NCI-H187 (cell line): ENCODE measurements at places on chromosomes 5 and 9.

DNA sequence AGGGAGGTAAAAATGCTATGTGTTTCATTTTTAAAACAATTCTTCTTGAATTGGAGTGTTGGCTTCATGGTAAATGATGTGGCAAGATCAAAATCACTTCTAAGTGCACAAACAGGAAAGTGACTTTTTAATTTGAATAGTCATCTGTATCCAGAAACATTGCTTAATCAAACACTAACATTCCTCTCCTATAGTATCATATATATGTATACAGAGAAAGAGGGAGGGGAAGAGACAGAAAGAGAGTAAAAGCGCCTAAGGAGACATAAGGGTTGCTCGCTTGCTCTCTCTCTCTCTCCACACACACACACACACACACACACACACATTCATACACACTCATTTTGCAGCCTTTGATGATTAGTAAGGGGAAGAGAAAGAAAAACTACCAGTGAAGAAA, 95.4 kb upstream of the PRDM9 start:
- DNase-seq, result no peak

DNA sequence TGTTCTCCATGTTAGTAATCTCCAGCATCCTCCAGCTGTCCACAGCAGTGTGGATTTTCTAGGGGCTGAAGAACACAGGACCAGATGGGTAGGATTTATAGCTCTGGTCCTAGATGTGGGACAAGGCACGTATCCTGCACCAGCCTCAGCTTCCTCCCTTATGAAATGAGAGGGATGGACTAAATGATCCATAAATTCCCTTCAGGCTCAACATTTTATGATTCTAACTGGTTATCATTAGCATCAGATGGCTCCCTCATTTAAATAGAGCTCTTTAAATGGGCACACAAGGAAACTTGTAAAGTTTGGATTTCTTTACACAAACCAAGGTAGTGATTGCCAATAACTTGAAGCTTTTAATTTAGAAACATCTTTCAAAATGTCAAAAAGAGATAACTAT, 97.7 kb downstream of the ESM1 start:
- no peak for DNase-seq

GRCh38 chr5:175422058-175422457, 21.9 kb downstream of the DRD1 start:
- no peak for DNase-seq

DNA sequence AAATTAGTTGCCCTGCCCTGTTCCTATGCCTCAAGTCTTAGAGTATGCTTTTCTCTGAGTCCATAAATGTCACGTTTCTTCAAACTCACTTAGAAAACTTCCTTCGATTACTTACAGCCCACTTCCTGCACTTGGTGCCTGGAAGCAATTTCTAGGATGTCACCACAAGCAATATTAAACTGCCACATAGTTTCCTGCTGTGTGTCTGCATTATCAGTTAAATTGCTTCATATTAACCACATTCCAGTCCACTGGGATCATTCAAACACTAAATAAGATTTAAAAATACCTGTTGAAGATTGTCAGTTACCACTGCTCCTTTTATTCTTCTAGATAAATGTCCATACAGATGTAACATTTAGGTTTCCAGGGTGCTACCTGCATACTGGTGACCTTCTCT, 4.1 kb downstream of the DENND1A start:
- no peak for DNase-seq

DNA sequence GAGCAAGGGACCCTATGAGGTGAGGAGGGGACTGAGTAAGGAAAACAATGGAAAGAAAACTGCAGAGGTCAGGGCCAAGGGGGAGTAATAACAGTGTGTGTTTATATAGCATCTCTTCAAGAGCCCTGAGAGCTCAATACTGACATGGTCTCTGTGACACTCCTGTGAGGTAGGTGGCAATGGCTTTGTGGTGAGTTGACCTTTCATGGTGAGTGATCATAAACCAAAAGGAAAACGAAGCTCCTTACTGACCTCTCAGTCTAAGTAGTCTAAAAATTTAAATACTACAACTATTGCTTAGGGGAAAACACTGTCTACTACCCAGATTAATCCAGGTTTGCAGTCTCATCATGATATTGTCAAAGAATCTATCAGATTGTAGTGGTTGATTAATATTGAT, 130.9 kb downstream of the SNCAIP start:
- DNase-seq, result no peak

DNA sequence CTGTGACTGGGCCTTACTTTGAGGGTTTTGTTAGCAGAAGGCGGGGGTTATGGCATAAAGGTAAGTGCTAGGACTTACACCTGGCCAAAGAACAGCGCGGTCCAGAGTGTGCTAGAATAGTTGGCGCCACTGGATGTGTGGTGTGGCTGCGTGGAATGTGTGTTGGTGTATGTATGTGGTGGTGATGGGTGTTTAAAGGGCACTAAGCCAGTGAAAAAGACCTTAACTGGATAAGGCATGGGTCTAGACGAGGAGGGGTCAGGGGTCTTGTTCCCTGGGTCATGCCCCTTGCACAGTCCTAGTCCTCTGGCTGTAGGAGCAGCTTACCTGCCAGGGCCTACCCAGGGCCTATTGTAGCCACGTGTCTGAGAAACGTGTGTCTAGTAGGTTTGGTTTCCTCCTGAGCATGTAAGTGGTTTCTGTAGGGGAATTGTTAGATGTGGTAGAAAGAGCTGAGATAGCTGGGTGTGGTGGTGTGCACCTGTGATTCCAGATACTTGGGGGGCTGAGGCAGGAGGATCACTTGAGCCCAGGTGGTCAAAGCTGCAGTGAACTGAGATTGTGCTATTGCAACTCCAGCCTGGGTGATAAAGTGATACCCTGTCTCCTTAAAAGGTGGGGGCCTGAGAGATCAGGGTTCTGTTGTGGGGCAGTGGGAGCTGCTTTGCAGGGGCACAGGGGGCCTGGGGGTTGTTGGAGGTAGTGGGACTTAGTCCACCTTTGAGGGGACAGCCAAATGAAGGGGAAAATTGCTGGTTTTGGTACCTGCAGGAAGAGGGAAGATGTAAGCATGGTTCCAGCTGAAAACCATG, 55.2 kb downstream of the HSPA4 start:
- no peak for DNase-seq

DNA sequence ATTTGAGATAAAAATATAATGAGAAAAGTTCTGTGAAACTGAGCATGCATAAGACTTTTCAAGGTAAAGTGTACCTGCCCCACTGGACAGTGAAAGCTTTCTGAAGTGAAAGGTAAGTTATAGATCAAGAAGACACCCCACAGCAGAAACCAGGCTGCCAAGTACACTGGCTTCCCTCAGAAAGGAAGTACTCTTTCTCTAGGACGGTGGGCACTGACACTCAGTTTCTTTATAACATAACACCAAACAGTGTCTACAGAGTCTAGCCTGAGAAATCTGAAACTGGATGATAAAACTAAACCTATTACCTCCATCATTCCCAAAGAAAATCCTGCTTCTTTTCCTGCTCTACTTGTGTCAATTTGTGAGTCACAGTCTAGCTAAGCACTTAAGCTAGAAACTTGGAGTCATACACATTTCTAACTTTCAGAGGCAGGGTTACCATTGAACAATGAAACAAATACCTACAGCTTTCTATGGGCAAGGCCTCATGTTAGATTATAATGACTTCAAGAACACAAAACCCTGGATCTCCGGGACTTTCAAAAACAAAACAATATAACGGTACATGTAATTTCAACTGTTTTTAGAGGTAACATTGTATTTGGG, 136.7 kb downstream of the CPLANE1 start:
- no peak for DNase-seq

- no peak for DNase-seq
Measured at GRCh38 chr5:176812269-176813259, 2.2 kb downstream of the UNC5A start.

GRCh38 chr5:127396490-127397155, 106.0 kb downstream of the MEGF10 start:
- DNase-seq, result no peak

DNA sequence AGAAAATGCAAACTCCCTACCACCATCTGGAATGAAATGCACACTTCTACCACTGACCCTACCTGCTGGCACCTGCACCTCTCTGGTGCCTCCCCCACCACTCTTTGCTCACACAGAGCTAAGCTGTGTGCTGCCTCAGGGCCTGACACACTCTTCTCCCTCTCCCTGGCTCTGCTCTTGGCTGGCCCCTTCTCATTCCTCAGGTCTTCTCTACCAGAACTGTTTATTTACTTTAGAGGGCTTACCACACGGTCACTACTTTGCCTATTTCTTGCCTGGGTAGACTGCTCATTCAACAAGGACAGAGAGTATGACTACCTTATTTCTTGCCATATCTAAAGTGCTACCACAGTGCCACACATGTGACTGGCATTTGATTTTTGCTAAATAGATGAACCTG, 3.3 kb downstream of the REEP5 start:
- DNase-seq, result no peak

- DNase-seq, result no peak
Measured at GRCh38 chr9:21828853-21829410, 26.5 kb downstream of the MTAP start.

DNA sequence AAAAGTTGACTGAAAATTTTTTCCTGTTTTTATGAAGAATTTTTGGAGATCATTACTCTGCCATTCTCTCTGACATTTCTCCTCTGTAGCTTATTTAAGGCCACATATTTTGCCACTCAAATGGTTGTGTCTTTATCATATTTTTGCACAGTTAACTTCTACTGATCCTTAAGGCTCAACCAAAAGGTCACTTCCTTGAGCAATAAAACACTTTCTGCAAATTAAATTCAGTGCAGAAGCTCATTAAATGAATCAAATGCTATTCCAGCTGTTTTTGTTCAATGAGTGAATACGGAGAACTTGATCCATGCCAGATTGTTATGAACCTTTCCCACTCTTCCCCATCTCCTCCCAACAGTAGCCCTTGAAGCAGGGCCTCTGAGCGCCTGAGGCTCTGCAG, 93.8 kb upstream of the EPB41L4A start:
- no peak for DNase-seq

- DNase-seq, result no peak
Measured at GRCh38 chr5:178468196-178468685, 122.0 kb downstream of the COL23A1 start.

- DNase-seq, result no peak
Measured at GRCh38 chr5:40260361-40260760, 419.4 kb upstream of the PTGER4 start.

DNA sequence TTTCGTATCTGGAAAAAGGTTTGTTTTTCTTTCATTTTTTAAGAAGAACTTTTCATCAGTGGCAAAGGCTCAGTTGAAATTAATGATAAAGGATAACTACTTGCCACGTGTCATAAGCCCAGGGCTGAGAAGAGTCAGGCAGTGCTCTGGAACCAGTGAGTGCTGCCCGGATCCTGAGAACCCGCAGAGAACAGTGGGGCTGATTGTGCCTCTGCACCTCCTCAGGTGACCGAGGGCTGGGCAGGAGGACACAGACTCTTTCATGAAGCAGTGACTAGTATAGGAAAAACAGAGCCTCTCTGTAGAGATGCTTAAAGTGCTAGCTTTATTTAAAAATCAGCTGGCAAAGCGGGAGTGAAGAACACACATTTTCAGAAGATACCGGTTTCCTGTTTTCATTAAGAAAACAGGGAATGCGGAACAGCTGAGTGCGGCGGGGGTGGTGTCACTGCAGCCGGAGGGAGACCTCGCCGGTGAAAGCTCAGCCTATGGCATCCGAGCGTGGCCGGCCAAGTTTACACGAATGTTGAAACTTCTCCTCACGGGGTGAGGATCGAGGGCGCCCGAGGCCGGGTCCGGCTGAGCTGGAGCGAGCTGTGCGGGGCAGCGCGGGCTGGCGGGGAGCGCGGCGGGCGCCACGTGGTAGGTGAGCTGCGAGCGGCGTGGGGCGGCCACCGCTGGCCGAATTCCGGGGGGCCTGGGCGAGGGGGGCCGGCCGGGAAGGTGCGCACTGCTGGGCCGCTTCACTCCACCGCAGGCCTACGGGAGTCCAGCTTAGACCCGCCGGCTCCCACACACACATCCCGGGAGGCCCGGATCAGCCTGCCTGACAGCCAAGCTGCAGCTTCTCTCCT, 134.7 kb upstream of the DMRT1 start:
- no peak for DNase-seq

DNA sequence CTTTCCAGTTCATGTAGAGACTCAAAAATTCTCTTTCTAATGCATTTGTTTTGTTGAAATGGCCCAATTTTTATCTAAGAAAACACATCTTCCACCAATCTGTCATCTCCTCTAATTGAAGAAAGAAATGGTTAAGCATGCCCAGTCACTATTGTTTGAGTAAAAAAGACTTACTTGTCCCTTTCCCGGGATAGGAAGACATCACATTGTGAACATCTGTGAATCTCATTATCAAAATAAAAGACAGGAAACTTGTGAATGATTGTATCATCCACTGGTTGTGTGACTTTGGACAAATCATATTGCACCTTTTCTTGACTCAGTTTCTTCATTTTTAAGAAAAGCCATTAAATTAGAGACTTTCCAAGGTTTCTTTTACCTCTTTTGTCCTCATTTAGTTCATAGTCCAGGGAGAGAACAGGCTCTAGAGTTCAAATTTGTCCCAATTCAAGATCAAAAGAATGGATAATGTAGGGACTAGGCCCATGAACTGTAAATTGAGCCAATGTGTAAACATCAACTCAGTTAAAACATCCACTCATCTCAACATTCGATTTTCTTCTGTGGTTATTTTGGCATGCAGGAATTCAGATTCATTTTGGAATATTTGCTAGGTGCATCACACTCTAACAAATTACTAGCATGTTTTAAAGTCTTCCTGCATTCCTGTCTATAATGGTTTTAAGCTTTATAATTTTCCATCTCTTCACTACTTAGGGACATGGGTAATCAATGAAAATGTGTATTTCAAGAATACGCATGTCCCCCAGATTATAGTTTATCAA, 838.0 kb upstream of the WWC1 start:
- DNase-seq, result no peak

- DNase-seq, result no peak
Measured at GRCh38 chr9:96383165-96383942, at the start of gene SLC35D2. Gene SLC35D2 (minus strand): TSS chr9:96383711. CDS start chr9:96383634, 77 bp downstream.

DNA sequence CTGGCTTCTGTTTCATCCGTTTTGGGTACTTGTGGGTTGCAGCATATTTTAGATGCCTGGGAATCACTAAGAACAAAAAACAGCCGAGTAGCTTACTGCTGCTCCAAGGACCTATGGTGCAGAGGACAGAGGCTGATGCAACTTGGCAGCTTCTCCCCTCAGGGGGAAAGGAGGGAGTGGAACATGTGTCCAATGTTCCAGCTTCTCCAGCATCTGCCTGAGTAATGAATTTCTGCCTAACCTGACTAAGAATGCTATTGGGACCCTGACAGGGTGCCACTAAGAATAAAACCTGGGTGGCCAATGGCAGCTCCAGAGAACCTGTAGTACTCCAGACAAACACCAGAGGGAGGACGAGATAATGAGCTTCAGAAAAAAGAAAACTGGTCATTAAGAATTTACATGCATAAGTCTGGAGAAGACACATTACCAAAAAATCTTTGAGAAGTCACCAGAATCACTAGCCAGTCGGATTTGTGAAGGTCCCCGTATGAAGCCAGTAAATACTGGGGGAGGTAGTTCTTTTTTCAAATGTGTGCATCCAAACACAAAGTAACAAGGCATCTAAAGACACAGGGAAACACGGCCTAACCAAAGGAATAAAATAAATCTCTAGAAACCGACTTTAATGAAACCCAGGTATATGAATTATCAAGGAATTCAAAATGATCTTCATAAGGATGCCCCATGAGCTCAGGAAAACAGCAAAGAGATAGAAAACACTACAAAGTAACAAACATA, 293.5 kb downstream of the HINT1 start:
- no peak for DNase-seq
